ENCODE measurements at places on chromosomes 2 and 18.

GRCh38 chr18:43034683-43035500 is 80.6 kb downstream of the RIT2 start:
- DNase-seq, result no peak

DNA sequence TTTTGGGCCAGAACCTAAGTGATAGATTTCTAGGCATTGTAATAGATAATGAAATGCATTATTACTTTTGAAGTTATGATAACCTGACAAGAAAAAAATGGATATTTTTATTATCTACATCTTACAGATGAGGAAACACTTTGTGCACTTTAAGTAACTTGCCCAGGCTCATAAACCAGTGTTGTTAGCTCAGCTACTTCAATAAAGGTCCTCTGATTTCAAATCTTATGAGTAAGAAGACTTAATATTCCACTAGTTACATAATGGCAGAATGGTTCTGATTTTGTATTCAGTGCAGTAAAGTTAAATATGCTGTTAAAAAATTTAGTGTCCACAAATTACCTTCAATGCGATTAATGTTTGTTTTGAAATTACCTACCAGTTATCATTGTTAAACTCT is 199.0 kb downstream of the BABAM2 start:
- DNase-seq, result no peak

- no peak for DNase-seq
These were observed 13.3 kb downstream of the PPP4R3B start for GRCh38 chr2:55604027-55604565.

- DNase-seq, result no peak
These were observed 25.2 kb downstream of the TWSG1 start for GRCh38 chr18:9359796-9360195.

DNA sequence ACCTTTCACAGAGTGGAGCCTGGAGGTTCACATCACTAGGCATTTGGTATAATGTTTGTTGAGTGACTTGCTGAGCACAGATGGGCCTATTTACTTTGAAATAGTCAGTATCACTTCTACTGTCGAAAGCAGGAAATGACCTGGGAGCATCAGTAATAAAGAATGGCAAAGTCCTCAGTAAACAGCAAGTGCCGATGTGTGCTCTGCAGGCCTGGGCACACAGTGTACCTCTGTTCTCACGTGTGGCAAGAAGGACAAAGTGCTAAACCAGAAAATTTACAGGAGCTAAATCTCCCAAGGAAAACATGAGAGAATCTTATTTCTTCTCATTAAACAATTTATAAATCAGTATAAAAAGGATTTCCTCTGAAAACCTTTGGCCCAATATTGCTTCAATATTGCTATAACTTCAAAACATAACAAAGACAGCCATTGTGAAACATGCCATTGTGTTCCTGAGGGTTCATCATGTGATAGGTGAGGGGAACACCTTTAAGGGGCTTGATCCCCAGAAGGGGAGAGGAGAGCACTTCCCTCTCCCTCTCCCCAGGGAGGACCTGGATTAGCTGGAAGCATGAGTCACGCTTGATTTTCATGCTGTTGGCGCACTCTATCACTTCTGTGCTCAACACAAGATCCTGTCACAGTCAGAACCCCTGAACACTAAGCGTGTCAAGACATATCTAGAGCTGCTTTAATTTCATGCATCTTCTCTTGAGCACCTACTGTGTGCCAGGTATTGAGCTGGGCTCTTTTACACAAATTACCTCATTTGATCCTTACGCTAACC is 131.5 kb upstream of the SMAD2 start:
- no peak for DNase-seq

DNA sequence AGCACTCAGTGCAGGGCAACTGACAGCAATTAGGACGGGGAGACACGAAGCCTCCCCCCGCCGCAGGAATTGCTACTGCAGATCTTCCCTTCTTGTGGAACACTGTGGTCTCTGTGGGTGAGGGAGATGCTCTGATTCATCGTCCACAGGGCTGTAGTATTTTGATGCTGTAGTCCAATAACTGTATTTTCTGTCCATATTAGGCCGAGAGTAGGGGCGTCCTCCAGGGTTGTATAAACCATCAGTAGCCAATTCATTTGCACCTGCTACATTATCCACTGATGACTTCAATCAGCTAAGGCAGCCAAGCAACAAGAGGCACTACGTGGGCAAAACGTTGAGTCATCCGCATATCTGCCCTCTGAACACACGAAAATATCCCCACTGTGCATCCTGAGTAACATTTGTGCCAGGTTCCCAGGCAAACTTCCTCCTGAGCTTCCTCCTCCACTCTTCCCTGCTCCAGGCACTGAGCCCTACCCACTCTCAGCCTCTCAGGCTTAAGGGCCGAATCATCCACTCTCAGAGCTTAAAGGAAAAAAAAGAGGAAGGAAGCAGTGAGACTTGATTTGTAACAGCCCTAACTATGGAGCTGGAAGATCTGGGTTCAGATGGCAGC is 62.1 kb downstream of the LBH start:
- no peak for DNase-seq

GRCh38 chr2:67032076-67032475 is 365.1 kb upstream of the ETAA1 start:
- no peak for DNase-seq

DNA sequence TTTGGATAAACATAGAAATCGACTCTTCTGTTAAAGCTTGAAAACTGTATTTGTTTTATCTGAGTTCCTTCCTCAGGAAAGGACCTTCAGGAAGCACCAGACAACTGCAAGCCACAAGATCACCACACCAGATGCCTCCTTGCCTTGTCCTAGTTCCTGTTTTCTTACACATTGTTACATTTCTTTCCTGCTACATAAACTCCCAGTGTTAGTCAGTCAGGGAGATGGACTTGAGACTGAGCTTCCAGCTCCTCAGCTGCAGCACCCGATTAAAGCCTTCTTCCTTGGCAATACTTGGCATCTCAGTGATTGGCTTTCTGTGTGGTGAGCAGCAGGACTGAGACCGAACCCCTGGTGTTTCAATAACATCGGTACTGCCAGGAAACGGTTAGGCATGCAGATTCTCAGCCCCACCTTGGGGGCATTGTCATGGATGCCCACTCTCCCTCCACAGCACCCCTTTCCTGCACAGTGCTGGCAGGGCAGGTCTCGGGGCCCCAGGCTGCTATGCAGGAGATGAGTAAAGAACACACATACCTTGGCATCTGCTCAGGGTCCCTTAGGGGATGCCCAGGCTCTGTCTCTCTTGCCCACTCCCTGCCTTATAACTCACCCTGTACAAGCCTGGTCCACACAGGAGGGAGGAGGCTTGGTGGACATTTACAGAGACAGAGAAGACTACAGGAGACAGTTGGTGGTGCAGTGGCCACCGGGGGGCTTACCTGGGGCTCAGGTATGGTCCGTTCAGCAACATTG is 32.6 kb downstream of the ANKMY1 start:
- DNase-seq, result no peak

- DNase-seq, result no peak
These were observed 47.9 kb downstream of the EML6 start for GRCh38 chr2:54771166-54771885.

DNA sequence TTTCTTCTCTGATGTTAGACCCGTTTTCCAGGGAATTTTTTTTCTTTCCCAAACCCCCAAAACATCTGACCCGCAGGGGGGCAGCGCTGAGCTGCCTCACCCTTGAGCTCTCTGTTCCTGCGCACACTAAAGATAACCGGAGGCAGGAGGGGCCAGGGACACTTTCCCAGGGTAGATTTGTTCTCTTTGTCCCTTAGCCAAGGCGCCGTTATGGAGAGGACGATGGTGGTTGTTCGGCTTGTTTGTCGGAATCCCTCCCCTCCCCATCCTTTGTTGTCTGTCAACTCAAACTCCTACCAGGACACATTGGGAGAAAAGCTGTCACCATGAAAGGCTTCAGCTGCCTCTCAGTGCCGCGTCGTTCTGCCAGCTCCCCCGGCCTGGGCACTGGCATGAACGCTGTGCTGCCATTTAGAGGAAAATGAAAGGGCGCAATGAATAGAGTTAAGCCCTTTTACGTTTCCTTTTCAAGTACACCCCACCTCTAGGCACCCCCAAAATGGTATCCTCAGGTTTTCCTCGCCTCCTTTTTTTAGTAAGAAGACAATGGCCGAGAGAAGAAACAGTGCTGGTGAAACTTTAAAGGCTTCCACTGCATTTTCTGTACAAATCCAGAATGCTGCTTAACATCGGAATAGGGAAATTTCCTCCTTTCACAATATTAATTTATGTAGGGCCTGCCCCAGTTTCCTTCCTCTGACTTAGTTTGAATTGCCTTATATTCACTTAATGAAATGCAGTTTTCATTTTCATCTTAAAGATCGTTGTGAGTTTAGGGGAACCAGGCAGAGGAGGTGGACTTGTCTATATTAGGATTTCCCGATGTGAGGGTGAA is 62.1 kb downstream of the RND3 start:
- no peak for DNase-seq

- DNase-seq, result no peak
These were observed 161.9 kb downstream of the RPIA start for GRCh38 chr2:88853403-88853790.

DNA sequence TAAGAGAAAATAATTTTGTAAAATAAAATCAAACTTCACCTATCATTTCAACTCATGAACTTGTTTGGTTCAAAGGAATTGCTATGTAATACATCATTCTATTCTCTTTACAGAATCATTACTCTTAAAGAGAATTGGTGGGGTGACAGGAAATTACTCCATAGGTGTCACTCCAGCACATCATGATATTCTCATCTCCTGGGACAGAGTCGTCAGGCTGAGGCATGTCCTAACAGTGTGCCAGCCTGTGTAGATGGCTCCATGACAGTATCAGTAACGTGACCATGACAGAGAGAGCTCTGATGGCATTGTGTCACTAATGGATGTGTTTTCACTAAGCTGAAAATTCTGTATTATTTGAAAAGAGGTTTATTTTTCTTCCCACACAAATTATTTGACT is 13.9 kb downstream of the SPATS2L start:
- DNase-seq, result no peak

GRCh38 chr2:7809640-7810039 is 872.2 kb upstream of the ID2 start:
- no peak for DNase-seq

DNA sequence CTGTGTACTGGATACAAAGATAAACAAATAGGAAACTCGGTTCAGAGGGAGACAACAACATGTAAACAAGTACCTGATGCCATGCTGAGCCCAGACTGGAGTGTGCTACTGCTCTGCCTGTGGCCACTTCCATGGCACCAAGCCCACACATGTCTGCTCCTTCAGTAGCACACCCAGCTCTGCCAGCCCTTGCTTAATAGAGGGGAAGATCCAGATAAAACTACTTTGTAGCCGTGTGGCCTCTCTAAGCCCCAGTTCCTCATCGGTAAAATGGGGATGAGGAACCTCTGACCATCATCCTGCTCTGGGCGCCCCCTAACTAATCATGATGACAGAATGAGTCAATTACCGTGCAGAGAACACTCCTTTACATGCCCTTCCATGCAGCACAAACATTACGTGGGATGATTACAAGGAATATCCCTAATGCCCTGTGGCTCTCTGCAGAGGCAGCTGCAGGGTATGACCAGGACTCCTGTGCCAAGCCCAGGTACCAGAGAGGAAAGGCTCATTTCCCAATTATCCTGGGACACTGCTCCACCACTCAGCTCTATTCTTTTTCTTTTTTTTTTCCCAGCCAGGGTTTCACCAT is 34.9 kb downstream of the DNMT3A start:
- DNase-seq, result no peak

DNA sequence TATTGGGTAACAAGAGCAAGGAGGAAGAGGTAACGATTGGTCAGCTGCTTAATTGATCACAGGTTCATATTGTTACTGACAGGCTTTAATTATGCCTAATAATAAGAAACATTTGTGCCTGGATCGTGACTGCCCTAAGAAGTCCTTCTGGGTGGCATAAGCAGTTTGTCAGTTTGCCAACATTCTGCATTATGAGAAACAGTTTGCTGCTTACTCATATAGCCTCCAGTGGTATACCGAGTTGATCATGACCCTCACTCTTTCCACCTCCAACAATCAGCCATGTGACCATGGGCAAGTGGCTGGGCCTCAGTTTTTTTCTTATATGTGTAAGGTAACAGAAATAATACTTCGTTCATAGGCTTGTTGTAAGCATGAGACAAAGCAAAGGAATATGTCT is 96.6 kb upstream of the CABLES1 start:
- no peak for DNase-seq

- DNase-seq, result no peak
These were observed 2.0 kb downstream of the EIF2AK2 start for GRCh38 chr2:37154785-37155184.

DNA sequence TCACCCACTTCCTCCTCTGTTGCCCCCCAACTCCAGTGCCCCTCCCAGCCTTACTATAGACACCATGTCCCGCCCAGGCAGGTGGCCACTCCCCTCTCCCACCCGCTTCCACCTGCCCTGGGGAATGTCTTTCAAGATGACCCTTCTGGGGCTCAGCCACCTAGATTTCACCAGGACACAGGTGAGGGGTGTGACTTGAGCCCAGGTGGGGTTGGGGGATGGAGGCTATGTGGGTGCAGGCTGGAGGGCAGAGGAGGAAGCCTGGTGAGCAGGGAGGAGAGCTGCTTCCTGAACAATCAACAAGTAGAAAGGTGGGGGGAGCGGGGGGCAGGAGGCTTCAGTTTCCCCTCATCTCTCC is 8.7 kb downstream of the ADRA2B start:
- no peak for DNase-seq

DNA sequence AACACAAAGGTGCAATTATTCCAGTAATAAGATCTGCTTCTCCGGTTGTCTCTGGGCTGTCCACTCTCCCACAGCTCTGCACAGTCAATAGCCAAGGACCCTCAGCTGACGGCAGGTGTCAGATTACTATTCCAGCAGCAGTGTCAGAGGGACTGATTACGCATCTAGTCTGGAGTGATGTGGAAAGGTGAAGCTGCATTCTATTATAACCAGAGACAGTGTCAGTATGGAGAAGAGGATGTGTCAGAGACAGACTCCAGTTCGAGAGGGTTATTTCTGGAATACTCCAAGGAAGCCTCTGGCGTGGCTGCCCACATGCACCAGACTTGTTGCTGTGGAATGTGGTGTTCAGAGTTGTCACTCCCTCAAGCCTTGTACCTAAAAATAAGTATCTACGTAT is 163.6 kb upstream of the TMEM200C start:
- no peak for DNase-seq

- DNase-seq, result no peak
These were observed 498.5 kb downstream of the DPP10 start for GRCh38 chr2:114940785-114941458.

- DNase-seq, result no peak
These were observed 25.8 kb downstream of the CASP10 start for GRCh38 chr2:201208563-201209252.
